ENCODE measurements at places on chromosomes 11 and 22. TPM values are rescaled to one million over a fixed set of nuclear protein-coding genes. Genes with fewer than 3 reads are reported as not detected.

PRODH gene
- not detected for total RNA-seq

RAB39A gene
- not detected for total RNA-seq

ANAPC15 gene
- 49.3 TPM for total RNA-seq

SERHL2 gene
- 3.6 TPM for total RNA-seq

ISX gene
- total RNA-seq: not detected

FAT3 gene
- total RNA-seq: 5.0 TPM

LMNTD2 gene
- 0.85 TPM for total RNA-seq

SPON1 gene
- 0.85 TPM for total RNA-seq

LRP5 gene
- total RNA-seq: 49.3 TPM

DRD4 gene
- total RNA-seq: not detected

Measured in regular cardiac myocyte (primary cell).